ENCODE measurements at places on chromosomes 2 and 18.

- DNase-seq, result no peak
Observed at GRCh38 chr18:26893996-26894395, 28.5 kb upstream of the AQP4 start.

DNA sequence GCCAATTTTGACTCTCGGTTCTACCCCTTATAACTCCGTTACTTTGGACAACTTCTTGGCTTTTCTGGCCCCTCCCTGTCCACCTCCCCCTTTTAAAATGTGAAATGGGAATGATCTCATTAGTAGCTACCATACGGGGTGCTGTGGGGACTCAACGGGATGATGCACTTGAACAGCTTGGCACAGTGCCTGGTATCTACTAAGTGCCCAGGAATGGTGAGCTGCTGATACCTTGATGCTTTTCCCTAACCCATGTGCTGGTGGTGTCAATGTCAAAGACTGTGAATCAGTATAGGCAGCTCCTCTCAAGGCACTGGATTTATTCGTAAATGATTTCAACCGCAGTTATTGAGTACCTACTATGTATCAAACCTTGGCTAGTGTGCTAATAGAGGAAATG lies 204.2 kb downstream of the LOXHD1 start:
- no peak for DNase-seq

DNA sequence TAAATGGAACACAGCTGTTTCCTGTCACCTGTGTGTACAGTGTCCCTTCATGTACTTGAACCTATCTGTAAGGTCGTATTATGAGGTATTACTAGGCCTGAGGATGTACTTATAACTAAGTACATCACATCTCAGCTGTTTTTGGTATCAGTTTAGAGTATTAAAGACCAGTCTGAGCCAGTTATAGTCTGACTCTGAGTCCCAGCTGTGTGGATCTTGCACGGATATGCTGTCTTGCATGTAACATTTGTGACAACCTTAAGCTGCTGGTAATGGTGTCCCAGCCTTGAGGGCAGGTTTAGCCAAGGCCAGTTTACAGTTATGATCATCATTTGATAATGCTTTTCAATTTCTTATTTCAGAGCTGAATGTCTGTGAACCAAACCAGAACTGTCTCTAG lies 496.3 kb downstream of the SLC4A3 start:
- no peak for DNase-seq

DNA sequence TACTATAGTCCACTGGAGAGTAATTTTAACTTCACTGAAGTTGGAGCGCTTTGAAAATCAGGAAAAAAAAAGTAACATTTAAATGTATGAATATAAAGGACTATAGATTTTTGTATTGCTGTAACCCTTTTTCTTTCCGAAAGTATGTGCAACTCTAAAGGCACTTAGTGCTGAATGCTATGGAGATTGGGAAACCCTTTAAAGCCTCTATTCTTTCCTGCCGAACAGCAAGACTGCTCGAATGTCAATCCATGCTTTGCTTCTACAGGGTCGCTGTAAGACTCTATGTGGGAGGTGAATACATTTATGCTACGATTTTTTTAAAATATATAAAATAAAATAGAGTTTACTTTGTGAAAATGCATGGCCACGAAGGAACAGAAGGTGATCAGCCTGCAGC lies 825 bp downstream of the GRB14 start:
- no peak for DNase-seq

DNA sequence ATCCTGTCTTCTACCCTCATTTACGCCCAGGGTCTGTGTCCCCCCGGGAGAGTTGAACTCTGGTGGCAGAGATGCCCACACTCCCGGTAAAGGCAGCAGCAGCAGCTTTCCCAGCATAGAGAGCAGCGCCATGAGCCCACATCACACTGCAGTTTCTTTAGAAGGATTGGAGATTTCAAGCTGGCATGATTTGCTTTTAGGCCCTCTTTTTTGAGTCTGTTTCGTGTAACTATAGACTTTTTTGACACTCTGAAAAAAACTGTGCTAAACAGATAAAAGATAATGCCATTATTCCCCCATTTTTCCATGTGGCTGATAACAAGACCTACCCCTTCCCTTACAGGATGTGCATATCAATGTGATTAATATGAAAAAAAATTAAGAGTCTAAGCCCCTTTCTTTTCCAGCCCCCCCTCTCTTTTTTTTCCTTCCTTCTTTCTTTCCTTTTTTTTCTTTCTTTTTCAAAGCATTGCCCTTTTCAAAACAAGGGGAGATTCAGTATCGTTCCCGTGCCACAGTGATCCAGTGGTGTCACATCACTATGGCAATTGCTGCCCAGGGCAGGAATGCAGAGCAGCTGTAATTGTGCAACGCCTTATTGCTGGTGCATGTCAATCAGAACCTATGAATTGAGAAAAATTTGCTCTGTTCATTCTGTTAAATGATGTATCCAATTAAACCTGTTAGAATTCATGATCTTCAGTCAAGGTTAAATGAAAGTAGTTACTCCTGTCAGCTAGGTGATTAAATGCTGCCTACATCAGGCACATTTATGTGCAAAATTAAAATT lies 104.5 kb downstream of the CDCA7 start:
- DNase-seq, result no peak

DNA sequence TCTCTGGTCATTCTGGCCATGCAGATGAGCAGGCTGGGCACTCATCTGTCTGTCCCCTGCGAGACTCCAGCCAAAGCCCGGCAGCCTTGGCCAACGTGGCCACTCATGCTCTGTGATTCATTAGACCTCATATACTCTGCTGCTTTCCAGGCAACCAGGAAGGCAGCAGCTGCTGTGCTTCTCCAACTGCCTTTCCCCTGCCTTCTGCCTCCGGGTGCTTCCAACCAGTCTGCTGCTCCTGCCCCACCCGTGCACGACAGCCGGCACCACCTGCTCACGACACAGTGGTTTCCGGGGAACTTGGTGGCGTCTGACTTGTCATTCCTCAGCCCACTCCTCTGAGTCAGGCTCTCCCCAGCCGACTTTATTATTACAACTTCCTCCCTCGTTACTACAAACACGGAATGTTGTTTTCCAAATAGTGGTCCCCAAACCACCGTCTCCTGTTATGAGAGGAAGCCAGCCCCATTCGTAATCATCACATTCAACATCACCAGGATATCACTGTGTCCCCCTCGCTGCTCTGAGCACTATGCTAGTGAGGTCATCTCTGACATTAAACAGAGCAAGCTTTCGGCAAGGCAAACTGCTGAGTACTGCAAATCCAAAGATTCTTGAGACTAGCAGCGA lies 392.4 kb downstream of the ALK start:
- DNase-seq, result no peak

DNA sequence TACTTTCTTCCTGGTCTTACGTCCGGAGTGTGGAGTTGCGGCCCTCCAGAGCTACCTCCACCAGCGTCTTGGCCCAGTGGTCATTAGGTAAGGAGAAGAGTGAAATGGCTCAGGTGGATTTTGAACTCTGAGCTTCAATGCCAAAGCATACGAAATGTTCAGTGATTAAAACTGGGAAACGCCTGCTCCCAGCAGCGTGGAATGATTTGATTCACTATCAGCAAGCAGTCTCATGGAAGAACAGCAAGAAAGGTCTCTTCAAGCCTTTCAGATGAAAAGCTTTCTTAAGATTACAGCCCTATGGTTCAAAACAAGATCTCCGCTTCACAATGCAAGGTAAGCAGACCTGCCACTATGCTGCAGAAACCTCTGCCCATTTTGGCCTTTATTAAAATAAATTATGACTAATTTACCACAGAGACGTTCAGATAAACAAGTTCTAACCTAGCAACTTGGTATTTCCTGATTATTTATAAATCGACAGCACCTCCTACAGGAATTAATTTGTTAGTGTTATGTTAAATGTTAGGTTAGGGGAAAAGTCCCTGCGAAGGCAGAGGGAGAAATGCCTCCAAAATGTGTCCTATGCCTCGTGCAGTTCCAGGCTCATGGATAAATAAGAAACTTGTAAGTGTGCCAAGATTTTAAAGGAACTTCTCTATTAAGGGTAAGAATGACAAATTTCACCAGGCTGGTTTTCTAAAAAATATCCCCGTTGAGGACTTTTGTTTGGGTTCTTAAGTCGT lies 10.1 kb downstream of the SP9 start:
- DNase-seq, result no peak

DNA sequence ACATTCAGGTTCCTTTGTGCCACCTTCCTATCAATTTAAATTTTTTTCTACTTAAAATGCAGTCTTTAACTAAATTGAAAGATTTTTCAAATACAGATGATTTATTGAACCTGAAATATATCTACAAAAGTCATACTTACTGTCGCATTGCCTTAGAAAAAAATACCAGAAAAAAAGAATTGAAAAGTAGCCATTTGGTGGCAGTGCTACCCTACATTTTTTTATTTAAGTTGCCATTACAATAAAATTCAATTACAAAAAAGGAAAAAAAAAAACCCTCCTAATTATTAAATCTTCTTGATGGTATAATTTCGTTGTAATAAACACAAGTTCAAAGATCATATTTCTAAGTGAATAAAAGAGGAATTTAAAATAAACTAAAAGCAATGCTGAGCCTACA lies 43.4 kb downstream of the DSC3 start:
- no peak for DNase-seq

DNA sequence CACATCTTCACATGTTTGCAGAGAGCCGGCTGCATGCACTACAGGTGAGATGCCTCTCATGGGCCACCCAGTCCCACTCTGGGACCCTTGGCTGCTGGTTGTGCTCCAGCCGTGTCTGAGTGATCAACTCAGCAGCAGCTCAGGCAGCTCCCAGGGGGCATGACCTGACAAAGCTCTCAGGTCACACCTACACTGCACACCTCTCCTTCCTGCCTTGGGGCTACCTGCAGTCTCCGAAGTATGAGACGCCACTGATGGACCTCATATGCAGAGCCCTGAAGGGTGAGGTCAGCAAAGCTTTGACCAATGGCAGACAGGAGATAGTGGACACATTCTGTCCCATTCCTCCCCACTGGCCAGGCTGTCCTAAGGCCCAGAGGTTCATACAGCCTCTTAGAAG lies 51.4 kb downstream of the LBH start:
- no peak for DNase-seq

GRCh38 chr2:106542746-106543359 lies 55.7 kb downstream of the CD8B2 start:
- DNase-seq, result no peak

DNA sequence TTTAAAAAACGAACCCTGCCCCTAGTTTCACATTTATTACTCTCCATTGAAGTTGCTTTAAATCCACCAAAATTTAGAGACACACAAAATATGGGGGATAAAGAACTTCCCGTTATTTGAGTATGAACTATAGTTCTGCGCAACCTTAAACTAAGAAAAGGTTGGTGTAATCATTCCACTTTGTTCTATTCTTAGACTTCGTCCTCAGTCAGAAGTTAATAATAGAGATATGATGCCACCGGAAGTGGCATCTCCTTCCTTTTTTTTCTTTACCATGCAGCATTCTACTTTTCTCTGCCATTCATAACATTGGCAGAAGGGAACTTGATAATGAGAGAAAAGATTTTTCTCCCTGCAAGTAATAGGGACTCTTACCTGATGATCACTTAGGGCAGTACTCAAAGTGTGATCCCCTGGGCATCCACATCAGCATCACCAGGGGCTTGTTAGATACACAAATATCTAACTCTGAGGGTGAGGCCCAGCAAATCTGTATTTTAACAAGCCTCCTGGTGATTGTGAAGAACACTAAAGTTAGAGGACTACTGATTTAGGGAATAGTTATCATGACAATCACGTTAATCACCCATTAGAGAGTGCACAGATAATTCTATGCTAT lies 147.7 kb upstream of the DTNA start:
- no peak for DNase-seq

GRCh38 chr2:19690429-19690828 lies 211.4 kb downstream of the TTC32 start:
- DNase-seq, result peak; percentile 48

DNA sequence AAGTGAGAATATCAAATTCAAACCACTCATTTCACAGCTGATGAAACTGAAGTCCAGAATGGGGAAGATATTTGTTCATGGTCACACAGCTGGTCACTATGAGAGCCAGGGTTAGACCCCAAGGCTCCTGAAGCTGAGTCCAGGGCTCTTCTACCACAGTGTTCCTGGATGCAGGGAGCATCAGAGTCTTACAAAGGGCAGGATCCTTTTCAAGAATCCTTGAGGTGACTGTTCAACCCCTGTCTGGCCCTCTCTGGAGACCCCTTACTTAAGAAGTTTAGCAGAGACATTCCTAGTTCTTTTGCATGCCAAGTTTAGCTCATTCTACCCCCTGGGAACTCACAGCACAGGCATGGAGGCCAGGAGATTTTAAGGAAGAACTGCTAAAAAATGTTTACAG lies 15.7 kb downstream of the PROKR1 start:
- no peak for DNase-seq

- no peak for DNase-seq
Observed at GRCh38 chr2:191650896-191651773, 26.8 kb upstream of the NABP1 start.

DNA sequence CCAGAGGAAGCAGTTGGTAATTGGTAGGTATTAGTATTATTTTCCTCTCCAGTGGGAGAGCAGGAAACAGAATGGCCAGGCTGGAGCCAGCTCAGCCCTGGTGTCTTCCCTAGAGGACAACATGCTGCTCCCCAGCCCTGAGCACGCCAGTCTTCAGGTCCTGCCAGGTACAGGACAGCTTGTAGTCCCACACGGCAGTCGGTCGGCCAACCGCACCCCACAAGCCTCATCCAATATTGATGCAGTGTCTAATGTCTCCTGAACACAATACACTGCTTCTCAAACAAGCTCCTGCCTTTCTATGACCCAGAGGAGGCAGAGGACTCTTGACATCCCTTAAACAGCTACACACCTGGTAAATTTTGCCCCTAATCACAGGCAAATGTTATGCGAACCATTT lies 71.0 kb upstream of the PPP1CB start:
- DNase-seq, result no peak

GRCh38 chr2:110677080-110677479 lies 783 bp downstream of the BUB1 start:
- DNase-seq, result no peak

DNA sequence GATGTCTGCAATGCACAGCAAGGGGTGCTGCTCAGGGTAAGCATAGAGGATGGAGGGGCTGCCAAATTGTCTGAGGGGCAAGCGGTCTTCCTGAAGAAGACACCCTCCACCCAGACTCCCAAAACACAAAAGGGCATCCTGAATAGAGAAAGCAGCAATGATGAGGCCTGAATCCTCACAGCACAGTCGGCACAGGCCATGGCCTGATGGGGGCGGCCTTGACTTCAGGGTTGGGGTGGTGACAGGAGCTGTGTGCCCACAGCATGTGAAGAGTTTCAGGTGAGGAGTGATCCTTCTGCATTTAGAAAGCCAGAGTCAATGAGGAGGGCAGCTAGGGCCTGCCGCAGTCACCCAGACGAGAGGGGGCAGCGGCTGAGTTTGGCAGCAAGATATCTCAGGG lies 159.4 kb downstream of the GALNT14 start:
- no peak for DNase-seq
